B cell (primary cell): ENCODE measurements at places on chromosomes 16 and 17.

DNA sequence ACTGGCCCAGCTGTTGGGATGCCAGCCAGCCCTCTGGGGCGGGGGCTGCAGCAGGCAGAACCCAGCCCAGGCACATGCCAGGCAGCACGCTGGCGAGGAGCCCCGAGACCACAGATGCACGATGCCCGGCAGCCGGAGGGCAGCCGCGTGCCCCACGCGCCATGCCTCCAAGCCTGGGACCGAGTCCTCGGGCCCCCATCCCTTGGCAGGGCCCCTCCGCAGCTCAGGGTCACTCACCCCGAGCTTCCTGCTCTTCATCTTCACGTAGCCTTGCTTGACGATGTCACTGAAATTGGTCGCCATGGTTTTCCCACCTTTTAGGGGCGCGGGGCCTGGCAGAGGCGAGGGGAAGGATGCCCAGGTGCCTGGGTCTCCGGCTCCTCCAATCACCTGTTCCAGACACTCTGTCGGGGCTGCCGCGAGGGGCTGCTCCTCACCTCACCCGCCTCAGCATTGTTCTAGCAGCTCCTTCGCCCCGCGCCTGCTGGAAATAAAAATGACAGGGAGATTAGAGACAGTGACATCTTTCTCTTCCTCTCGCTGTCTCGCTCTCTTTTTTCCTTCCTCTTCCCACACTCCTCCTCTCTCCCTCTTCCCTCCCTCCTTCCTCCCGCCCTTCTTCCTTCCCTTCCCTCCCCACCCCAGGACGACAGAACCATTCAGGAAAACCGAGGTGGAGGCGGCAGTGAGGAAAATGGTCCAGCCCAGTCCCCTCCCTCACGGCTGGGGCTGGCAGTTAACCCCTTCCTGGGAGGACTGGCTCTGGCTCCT, 6.9 kb downstream of the DOK4 start:
- no peak for DNase-seq

DNA sequence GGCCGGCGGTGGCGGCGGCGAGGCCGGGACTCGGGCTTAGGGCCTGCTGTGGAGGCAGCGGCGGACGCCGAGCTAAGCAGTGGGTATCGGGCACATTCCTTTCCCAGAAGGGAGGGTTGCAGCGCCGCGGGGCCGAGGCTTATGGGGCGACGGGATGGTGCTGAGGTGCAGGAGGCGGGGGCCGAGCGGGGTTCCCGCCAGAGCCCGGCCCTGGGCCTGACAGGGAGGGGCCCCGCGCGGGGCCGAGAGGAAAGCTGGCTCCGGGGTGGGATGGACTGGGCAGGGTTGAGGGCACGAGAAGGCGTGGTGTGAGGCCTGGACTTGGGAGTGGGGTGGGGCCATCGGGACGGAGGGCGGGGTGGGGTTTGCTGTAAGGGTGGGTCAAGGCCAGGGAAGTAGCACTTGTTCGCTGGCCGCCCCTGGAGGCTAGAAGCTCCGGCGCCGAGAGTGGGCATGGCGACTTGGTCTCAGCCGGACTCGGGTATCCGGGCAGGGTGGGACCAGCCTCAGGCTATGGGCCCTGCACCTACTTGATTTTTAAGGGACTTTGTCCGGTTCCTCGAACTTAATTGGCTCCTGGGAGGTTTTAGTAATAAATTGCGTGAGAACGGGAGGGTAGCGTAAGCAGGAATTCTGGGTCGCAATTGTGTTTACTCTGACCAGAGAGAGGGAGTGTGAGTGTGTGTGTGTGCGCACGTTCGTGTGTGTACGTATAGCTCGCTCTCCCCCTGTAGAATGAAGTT, 396 bp downstream of the NFE2L1 start:
- DNase-seq, result peak; percentile 70

DNA sequence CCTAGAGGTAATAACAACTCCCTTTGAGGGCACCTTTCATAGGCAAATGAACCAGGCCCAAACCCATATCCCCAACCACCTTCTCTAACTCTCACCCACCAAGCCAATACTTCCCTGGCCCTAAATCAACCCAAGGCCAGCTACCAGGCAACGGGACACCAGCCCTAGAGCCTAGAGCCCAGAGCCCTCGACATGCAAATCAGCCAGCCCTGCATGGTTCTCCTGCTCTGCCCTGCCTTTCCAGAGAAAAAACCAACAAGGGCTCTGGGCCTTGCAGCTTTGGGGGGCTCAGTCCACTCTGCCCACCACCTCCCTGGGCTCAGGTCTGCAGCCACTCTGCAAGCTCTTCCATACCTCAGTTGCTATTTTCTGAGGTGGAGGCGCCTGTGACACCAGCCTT, 55.0 kb downstream of the PITPNM3 start:
- DNase-seq, result no peak

DNA sequence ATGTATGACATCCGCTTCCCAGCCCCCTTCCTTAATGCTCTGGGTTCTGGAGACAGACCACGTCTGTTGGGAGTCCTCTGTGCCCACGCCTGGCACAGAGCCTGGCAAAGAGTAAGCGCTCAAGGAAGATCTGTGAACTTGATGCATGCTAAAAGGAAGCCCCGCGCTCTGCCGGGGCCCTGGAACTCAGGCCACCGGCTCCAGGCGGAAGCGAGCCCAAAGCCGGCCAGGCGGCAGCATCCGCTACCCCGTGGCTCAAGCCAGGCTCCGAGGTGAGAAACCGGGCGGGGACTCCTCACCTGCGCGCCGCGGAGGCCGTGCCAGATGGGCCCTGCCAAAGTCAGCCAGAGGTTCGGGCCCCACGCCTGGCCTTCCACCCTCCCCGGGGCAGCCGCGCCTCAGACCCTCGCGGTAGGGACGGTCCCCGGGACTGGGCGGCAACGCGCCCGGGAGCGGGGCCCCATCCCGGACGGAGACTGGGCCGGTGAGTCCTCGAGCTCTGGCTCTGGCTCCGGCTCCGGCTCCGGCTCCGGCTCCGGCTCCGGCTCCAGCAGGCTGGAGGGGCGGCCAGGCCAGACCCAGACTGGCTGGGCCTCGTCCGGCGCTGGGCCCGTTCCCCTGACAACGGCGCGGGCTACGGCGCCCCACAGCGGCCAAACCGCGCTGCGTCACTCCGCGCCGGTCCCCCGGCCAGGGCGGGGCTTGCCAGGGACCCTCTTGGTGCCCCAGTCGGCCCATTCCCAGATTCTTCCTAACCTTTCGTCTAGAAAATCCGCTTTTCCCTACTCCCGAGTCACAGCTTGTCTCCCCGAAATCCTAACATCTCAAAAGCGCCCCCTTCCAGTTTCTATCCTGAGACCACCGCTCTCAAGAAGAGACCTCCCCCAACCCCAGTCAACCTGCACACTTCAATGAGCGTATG, at the start of gene ZDHHC1:
Gene ZDHHC1 (minus strand): TSS at position 606 of the 922 bp plus-strand sequence. CDS start 8,702 bp downstream, outside the sequence.
- DNase-seq, result peak; percentile 73

GRCh38 chr16:11181242-11181898, 74.6 kb downstream of the SOCS1 start:
- no peak for DNase-seq

DNA sequence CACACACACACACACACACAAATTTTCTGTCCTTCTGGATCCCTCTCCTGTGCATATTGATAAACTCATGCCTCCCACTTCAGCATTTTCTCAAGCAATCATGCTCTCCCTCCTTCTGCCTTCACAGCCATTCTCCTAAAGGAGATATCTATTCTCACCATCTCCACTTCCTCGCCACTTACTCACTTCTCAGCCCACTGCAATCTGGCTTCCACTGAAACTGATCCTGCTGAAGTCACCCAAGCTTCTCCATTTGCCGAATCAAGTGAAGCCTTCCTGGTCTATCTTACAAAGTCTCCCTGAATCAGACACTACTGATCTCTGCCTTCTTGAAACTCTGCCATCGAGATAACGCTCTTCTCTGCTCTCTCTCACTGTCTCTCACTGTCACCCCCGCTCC, 54.0 kb upstream of the GNAO1 start:
- no peak for DNase-seq

DNA sequence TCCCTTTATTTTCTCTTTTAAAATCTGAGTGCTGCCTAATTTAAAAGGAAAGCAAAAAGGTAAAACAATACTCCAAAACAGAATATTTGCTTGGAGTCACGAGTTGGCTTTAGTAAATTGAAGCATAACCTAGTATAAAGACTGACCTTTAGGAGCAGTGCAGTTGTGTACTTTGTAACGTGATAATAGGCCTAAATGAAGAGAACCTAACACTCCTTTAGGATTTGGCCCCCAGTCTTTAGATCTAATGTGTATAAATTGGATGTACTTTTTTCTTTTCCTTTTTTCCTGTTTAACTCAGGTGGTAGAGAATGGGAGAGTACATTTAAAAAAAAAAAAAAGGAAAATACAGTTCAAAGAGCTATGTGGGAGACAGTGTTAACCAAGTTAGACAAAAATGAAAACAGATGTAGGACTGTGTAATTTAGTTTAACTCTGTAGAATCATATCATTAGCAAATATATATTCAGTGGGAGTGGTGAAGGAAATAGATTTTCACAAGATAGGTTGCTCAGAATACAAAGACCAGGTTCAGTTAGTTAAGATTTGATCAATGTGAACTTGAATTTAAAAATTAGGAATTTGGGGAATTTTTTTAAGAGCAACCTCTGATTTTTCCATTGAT, 16.8 kb downstream of the CPD start:
- no peak for DNase-seq

- DNase-seq, result no peak
Observed at GRCh38 chr17:28247671-28248555, 71.1 kb upstream of the TMEM97 start.

DNA sequence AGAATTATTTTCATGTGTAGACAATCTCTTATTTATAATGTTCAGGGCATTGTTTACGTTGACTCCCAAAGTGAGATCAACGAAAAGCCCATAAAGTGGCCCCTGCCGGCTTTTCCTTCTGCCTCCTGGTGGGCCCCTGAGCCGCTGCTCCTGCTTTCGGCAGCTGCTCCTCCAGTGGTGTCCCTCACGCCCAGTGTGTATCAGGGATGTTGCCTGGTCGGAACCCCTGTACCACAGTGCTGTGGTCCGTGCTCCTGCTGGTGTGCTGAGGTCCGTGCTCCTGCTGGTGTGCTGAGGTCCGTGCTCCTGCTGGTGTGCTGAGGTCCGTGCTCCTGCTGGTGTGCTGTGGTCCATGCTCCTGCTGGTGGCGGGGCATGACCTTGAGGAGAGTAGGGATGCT, 107.6 kb downstream of the BANP start:
- no peak for DNase-seq

- no peak for DNase-seq
Observed at GRCh38 chr16:72957303-72958277, 90.3 kb downstream of the ZFHX3 start.

- DNase-seq, result no peak
Observed at GRCh38 chr16:61763013-61763412, 273.2 kb downstream of the CDH8 start.

DNA sequence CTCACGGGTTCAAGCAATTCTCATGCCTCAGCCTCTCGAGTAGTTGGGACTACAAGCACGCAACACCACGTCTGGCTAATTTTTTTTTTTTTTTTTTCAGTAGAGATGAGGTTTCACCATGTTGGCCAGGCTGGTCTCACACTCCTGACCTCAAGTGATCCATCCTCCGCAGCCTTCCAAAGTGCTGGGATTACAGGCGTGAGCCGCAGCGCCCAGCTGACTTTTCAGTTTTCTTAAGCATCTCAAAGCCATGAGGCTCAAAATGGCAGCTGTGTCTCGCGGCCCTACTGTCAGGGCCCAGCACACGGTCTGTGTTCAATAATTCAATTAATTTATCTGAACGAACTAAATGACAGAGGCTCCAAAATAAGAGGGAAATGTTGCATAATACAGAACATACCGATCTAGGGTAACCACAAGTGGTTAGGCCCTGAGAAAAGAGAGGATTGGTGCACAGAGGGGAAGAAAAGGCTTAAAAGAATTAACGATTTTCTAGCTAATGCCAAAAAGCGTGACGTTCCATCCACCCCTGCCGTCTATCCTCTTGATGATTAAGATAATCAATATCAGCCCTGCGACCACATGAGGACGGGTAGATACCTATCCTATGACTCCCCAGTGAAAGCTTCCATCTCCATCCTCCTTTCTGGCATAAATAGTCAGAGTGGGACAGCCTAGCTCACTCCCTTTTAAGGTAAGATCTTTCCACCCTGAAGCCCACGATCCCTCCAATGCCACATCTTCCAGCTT, 136.9 kb downstream of the SLC39A11 start:
- DNase-seq, result no peak

GRCh38 chr16:52077607-52078006, 469.3 kb downstream of the TOX3 start:
- DNase-seq, result no peak

DNA sequence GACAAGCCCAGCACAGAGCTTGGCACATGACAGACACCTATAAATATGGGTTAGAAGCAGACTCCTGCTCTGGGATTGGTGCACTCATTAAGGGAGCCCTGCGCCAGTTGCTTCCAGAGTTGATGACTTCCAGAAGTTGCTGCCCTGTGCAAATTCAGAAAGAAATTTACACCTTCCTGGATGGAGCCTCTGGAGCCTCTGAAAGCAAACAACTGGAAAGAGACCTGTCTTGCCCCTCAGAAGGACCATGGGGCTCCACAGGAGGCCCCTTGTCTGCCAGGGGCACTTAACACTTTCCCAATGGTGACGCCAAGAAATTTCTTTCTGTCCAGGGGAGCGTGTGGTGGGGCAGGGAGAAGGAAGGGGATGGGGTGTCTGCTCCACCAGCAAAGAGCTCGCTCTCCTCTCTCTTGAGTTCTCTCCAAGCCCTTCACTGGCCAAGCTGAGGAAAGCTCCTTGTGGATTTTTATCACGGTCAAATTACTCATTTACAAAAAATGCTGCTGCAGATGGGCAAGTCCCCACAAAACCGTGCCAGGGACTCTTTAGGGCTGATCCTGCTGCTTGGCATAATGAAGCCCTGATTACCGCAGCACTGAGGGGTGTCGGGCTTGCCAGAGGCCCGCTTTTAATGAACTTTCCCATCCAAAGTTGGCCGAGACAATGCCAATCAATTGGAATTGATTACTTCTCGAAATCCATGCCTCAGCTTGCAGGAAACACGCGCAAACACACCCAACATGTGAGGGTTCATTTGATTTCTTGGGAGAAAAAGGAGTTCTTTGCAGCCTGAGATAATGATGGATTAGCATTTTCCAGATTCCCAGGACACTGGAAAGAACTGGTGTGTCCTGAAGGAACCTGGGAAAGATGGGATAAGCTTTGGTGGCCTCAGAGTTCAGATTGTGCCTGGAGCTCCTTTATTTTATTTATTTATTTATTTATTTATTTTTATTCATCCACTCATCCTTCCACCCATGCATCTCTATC, 583.6 kb upstream of the CDH5 start:
- DNase-seq, result no peak

- no peak for DNase-seq
Observed at GRCh38 chr17:10162096-10162495, 36.3 kb downstream of the GAS7 start.

GRCh38 chr16:66695935-66696668, 441 bp downstream of the CMTM4 start:
- no peak for DNase-seq

GRCh38 chr17:20920815-20921199, 122.0 kb downstream of the USP22 start:
- no peak for DNase-seq

GRCh38 chr17:27256225-27257030, 37.5 kb upstream of the WSB1 start:
- DNase-seq, result no peak

DNA sequence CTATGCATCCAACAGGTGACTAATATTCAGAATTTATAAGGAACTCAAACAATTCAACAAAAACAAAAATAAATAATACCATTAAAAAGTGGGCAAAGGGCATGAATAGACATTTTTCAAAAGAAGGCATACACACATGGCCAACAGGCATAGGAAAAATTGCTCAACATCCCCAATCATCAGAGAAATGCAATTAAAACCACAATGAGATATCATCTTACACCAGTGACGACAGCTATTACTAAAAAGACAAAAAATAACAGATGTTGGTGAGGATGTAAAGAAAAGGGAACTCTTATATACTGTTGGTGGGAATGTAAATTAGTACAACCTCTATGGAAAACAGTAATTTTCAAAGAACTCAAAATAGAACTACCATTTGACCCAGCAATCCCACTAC, 250.4 kb upstream of the N4BP1 start:
- no peak for DNase-seq
